ENCODE measurements at places on chromosomes 2 and 18.

DNA sequence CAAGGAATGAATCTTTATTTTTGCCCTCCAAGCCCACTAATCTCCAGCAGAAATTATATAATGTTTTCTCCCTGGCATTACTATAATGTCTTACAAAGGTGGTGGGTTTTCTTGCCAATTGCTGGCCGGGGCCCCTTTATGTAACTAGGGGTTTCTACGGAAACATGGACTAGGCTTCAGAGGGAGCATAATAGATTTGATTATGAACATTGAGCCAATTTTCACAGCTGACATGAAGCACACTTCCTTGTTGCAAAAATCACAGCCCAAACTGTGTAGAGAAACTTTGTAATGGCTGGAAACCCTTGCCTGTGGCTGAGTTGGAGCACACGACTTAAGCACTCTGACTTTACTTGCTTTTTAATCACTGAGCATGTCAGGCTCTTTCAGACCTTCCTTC, 3.8 kb upstream of the CYRIA start:
- no peak for DNase-seq

- DNase-seq: no peak
These were observed 31.0 kb downstream of the VAPA start for GRCh38 chr18:9944805-9945204.

DNA sequence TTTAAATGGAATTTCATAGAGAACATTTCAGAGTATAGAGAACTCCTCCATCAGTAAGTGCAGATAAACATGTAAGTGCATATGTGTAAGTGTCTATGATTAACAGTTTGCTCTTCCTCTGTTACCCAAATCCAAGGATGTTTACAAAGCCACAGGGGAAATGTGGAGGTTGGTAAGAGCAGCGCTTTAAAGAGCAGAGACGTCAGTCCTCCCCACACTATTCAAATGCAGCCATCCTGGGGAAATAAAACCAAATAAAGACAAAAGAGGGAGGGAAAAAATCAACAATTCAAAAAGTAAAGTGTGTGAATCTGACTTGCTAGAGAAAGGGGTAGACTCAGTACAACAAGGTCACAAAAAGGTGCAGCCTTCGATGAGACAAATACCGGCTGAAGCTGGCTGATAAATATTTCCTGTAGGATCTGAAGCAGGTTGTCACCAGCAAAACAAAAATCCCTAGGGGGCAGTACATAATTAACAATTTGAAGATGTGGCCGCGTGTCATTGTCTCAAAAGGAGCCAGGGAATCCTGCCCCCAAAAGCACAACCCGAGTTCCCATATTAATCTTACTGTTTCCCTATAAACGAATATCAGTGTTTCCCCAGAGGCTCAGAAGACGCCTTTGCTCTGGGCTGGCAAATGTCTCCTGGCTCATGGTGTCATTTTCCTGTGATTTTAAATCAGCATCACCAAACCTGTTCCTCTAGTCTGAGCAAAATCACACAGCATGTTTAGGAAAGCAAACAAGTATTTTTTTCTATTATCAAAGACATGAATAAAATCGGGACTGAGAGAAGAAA, 216.5 kb downstream of the CDCA7 start:
- peak; percentile 89 for DNase-seq

DNA sequence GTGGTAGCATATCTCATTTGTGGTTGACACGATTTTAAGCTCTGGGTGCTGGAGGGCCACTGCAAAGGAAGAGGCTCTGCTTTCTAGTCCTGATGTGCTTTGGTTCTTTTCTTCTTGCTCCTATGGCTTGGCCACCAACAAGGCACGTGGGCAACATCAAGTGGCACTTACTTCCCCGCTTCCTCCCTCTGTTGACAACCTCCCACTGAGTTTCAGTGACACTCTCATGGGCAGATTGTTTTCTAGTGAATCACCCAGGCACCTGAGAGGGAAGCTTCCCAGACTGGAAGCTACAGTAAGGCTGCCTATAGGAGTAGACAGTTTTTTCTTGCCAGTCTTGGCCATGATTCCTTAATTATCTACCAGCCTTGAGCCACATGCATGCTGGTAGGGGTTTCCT, 89.0 kb downstream of the NBAS start:
- no peak for DNase-seq

DNA sequence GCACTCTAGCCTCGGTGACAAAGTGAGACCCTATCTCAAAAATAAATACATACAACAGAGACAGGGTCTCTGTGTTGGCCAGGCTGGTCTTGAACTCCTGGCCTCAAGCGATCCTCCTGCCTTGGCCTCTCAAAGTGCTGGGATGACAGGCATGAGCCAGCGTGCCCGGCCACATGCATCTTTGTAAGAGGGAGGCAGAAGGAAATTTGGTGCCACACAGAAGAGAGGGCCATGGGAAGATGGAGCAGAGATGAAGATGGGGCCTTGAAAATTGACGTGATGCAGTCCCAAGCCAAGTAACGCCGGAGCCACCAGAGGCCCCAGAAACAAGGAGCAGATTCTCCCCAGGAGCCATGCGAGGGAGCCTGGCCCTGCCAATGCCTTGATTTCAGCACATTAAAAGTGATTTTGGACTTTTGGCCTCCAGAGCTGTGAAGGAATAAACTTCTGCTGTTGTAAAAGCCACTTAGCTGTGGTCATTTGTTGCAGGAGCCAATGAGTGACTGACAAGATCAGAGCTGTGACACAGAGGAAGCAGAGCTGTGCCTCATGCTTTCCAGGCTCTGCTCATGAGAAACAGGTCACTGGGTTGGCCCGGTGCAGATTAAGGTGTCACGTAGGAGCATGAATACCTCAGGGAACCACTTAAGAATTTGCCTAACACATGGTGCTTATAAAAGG, 2.7 kb upstream of the SLC66A2 start:
- no peak for DNase-seq

DNA sequence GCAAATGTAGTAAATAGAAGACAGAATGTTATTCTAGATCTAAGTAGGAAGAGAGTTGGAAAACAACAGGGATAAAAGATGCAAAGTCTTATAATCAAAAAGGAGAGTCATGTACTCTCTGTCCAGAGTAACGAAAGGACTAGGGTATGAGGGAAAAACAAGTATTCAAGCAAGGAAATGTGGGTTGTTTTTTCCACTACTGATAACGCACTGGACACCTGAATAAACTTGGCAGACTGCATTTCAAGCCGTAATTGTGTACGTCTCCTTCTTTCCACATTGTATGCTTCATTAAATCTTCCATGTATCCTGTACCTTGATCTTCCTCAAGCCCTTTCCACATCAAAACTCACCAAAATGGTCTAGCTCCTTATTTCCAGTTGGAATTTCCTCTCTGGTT, 420.6 kb downstream of the ZEB2 start:
- no peak for DNase-seq

DNA sequence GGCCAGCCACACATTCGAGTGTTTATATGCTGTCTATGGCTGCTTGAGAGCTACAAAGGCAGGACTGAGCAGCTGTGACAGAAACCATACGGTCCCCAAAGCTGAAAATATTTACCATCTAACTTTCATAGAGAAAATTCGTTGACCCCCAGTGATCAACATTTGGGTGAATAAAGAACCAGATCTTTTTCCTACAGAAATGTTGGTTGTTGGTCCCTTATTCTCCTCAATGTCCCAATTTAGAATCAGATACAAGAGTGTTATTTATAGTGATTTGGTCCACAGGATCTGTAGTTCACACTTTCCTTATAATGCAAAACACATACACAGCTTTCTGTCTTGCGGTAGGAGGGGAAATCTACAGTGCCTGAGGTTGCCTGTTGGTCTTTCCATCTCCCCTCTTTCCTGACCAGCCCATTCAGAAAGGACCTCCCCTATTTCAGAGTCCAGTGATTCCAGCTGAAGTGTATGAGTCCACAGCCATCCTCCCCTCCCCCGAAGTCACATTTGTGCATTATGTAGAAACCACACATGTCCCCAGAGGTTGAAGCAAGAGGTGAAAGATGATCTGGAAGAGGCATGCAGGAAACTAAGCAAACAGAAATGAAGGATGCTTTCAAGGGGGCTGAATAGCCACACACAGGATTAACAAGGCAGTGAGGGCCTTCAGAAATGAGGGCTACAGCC, 61.9 kb downstream of the SPRED2 start:
- no peak for DNase-seq

DNA sequence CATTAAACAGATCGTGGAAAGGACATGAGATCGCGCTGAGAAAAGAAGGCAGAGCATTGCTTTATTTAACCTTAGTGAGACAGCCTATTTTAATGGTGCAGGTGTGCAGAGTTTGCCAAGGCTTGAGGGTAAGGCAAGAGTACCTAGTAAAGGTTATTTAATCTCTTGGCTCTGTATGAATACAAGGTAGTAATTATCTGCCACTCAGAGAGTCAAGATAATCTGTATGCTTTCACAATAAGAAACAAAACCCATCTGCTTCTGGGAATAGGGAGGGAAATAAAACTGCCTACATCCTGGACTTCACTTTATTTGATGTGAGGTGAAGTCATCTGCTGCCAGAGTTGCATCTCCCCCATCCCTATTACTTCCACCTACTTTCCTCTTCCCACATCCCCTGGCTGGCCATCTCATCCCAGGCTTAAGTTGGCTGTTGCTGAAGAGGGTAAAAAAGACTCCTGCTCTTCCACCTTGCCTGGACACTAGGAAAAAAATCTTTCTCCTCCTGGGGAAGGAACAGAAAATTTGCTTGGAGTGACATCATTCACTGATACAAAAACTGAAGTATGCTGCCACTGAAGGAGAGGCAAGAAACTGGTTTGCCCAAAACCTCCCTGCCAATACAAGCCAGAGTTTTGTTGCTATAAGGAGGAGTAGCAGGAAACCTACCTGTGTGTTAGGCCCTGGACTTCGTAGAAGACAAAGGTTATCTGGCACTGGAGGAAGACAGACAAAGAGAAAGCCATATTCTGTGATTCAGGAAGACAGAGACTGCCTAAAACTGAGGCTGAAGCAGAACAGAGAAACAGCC, 35.8 kb upstream of the ARHGAP25 start:
- no peak for DNase-seq

GRCh38 chr2:48169141-48169592, 262.9 kb upstream of the FBXO11 start:
- no peak for DNase-seq
